Activated T-helper 1 cell treated with anti-CD3 and anti-CD28 coated beads, Interleukin-12 subunit alpha, Interleukin-12 subunit beta, Interleukin-2, Interleukin-4 antibody, amounts not matched to agents 30 ng/mL and 10 ng/mL and 1 ng/mL, durations not matched to agents 14 hours and 24 hours and 36 hours (primary cell): ENCODE measurements at places on chromosomes 2 and 18.

DNA sequence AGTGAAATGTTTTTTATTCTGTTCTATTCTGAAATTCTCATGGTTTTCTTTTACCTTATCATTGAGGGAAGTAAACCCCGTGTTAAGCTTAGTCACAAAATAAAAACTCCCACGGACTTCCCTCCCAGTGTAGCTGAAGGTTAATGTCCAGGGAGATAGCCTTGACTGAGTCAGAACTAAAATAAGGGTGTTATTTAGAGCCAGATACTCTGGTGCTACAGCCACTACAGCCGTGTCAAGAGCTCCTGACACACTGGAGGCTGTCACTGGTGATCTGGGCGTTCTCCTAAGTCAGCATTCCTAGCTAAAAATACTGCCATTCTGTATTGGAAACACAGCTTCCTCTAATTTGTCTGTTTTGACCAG is 82.0 kb upstream of the RANBP2 start:
- DNase-seq, result no peak

DNA sequence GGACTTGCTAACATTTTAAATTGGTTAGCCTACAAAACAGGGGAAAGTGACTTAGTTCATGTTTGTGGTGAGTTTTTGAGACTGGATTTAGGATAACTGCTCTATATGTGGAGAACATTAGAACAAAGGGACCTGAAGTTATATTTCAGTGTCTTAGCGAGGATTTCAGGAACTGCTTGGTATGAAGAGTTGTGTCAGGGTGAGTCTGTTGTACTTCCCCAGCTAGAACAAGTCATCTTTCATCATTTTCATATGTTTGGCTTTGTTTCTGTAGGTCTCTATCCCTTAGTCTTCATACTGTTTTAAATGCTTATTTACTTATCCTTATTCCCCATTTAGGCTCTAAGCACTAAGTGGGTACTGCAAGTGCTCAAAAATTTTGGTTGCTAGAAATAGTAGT is 41.9 kb downstream of the KCMF1 start:
- DNase-seq, result no peak

- no peak for DNase-seq
Observed at GRCh38 chr2:182952741-182953450, 85.4 kb downstream of the NCKAP1 start.

DNA sequence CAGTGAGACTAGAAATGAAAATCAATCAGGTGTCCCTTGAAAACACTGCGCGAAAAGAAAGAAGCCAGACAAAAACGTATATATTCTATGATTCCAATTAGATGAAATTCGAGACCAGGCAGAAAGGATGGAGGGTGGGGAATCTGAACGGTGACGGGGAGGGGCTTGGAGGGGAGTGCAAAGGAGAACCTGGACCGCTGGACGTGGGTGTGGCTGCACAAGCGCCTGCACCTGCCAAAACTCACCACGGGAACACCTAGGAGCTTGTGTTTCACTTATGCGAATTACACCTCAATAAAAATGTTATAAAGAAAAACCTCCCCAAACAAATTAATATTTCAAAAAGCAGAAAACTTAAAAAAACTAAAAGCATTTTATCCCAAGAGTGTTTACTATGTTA is 21.9 kb downstream of the THAP4 start:
- DNase-seq, result no peak
